ENCODE measurements at places on chromosomes 13 and 19.

GRCh38 chr13:105611424-105611823 lies 924.0 kb downstream of the EFNB2 start:
- DNase-seq, result no peak

DNA sequence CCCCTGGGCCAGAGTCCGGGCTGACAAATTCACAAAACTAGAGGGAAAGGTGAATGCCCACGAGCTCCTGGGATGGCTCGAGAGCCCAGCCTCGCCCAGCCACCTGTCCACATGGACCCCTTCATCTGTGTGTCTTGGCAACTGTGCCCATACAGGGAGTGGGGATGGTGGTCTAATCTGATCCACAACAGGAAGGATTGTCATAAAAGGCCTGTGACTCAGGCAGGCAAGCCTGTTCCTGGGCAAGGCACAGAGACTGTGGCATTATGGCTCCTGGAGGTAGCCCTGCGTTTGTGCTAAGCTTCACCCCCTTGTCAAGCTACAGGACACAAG lies 20.0 kb downstream of the CAPS start:
- DNase-seq, result no peak

DNA sequence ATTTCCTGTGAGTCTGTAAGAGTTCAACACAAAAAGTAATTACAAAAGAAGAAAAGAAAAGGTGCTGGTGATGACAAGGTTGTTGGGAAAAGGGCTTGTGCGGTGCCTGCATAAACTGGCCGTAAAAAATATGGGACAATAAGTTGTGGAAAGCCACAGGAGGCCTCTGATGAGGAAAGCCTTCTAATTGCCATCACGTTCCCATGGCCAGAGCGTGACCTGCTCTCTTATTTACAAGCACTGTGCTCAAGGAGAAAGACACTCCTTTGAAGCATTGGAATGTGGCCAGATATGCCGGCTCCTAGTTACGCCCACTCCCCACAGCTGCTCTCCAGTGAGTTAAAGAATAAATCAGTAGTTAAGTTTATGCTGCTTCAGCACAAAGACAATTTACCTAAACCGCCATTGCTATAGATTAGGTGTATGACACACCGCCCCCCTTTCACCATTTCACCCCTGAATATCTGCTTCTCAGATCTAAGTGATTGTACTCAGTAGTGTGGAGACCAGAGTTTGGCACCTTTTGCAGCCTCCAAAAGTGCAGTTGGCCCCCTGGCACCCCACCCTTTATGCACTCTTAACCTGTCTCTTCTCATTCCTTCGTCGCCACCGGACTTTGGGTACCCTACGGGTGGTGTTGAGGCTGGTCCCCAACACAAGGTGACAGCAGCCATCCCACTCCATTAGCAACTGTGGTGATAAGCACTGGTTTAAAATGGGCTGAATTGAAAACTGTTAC lies 8.1 kb upstream of the PGLYRP1 start:
- no peak for DNase-seq

GRCh38 chr13:75145927-75146326 lies 336.0 kb downstream of the TBC1D4 start:
- DNase-seq, result no peak

- no peak for DNase-seq
Observed at GRCh38 chr19:7612282-7613274, 16.8 kb downstream of the XAB2 start.

GRCh38 chr19:23314505-23315251 lies 64.5 kb upstream of the ZNF724 start:
- DNase-seq, result no peak

DNA sequence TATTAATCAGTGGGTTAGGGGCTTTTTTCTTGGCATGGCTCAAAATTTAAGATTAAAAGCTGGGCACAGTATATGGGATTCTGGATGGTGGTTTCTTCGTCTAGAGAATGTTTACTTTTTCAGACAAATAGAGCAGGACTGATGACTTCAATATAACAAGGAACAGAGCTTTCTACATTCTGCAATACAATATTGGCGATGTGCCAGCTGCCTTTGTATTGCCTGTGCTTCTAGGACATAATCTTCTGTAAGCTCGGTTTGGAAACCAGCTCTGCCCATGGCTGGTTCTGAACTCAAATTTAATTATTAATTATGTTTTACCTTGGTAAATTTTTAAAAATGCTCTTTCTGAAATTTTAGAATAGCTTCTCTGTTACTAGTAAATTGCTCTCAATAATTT lies 139.1 kb upstream of the TRPC4 start:
- DNase-seq, result no peak

GRCh38 chr13:31138515-31138914 lies 23.2 kb downstream of the HSPH1 start:
- DNase-seq, result no peak

DNA sequence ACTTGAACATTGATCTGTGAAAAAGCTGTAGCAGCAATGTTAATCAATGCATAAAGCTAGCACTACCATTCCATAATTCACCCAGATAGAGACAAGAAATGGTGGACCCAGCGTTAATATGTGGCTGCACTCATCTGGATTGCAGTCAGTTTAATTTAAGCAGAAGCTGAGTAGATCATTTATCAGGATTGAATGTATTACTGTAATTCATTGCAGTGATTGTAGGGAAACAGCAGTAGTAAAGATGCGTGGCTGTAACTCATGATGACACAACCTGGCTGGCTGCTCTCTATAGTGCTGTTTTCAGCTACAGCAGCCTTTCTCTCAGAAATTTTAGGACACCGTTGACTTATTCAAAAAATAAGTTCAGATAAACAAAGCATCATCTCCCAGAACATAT lies 499.5 kb upstream of the SLITRK6 start:
- DNase-seq, result no peak

- DNase-seq, result no peak
Observed at GRCh38 chr19:7738023-7738422, 6.1 kb upstream of the CLEC4G start.

DNA sequence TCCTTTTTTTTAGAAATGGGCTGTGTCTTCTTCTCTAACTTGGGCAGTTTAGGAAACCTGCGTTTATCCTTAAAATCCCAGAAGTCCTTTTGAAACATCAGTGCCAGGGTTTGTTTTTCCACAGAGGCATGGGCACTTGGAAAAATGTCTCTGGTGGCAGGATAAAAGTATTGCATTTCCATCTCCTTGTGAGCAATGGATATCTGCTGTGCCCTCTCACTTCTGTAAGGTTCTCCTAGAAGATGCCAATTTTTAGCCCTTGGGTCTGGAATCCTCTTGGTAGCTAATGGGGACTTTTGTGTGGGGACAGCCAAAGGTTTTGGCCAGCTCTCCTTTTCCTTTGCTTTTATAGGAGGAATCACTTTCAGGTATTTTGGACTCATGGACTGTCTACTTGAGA lies 21.0 kb downstream of the WDR87 start:
- DNase-seq, result no peak

GRCh38 chr13:39283072-39283471 lies 244.8 kb downstream of the NHLRC3 start:
- DNase-seq, result no peak

GRCh38 chr19:33133438-33134031 lies 1.6 kb downstream of the WDR88 start:
- DNase-seq, result no peak

- DNase-seq, result no peak
Observed at GRCh38 chr13:106318941-106319411, 216.5 kb downstream of the EFNB2 start.

- no peak for DNase-seq
Observed at GRCh38 chr19:1373534-1374249, 10.0 kb upstream of the NDUFS7 start.

DNA sequence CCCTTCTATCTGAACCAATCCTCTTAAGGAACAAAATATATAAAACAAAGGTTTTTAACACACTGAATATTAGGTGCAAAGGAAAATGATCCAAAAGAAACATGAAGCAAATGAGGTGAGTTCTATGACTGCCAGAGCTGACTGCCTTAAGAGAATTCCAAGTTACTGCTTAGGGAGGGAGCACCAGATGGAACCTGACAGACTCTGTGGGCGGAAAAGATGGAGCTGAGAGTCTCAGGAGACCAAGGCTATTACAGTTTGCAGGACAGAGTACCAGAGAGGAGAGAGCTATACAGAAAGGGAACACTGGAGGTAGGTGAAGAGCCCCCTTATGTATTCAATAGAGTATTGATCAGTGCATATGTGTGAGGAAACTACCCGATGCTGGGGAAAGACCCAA lies 87.2 kb downstream of the B3GLCT start:
- no peak for DNase-seq

All from stimulated activated naive CD8-positive, alpha-beta T cell treated with anti-CD3 and anti-CD28 coated beads, Interleukin-15, amount 100 ng/mL, for 72 hours (primary cell).